ENCODE measurements at places on chromosomes 5 and 9. TPM values are rescaled to one million over a fixed set of nuclear protein-coding genes. Genes with fewer than 3 reads are reported as not detected.

BTNL8 gene
- 0.58 TPM for total RNA-seq

- no peak for DNase-seq
Measured at GRCh38 chr9:100222674-100223073, 123.6 kb downstream of the INVS start.

DNA sequence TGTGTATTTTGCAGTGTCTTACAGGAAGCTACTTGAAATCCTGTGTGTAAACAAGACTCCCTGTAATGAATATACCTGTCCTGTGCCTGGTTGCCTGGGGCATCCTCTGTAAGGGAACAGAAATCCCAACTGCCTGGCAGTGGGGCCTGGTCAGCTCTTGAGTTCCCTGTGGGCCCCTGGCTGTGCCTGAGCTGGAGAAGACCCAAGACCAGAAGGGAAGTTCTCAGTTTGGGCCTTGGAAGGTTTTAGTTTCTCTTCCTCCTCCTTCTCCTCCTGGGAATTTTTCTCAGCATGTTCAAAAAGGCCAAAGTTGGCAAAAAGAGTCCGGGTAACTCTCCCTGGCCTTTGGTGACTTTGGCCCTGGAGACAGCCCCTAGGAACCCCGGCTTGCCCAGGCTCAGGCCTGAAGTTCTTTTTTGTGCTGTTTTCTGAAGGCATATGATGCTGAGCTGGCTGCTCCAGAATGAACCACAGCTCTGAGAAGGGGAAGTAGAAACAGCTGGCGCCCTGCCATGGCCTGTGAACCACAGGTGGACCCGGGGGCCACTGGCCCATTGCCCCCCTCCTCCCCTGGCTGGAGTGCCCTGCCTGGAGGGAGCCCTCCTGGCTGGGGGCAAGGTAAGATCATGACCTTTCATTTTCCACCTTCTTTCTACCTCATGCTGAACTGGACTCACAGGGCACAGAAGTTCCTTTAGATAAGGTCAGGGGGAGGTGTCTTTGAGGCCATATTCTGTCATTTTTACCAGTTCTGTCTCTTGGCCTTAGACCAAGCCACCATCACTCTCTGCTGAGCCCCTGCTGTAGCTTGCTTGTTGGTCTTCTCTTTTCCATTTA is 5.8 kb downstream of the TMEM268 start:
- no peak for DNase-seq

DNA sequence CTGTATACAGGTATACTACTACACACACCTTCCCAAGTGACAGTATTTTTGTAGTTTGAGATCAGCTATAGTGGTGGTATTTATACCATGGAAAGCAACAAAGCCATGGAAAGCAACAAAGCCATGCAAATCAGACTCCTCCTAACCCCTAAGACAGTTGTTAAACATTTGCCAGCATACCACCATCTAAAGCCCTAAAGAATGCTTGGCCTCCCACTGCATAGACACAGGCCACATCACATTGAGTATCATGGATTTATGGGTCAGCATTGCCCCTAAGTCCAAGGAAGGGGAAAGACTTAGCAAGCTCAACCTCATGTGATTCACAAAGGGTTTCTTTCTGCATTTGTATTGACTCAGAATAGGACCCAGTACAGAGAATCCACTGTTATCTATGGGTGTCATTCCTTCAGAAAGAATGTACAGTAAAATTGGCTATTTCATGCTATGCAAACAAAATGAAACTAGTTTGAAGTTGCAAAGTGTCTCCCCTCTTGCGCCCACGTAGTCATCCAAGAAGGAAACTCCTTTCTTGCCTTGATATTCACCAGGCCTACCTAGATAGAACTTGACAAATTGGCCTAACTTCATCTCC is 70.4 kb upstream of the IQGAP2 start:
- DNase-seq, result no peak

DNA sequence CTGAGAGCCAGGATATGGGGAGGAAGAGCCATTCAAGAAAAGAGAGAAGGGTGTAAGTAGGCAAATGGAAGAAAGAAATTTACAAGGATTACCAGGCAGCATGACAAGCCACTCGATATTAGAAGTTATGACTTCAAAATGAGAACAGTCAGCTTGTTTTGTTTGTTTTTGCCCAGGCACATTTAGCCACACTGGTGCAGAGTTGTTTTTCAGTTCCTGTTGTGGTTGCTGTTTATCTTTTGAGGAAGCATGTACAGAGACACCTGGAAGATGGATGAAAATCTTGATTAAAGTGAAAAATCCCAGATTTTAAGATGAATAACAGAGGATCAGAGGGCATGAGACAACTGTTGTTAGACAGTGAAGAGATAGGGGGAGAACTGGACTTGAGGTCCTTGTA is 199.1 kb downstream of the MTRR start:
- DNase-seq, result no peak

DTWD2 gene
- total RNA-seq, result 10.0 TPM

COL23A1 gene
- total RNA-seq, result 1.8 TPM

- DNase-seq, result no peak
Measured at GRCh38 chr9:14127656-14128055, 186.3 kb downstream of the NFIB start.

ECSCR gene
- 7.9 TPM for total RNA-seq

GRCh38 chr5:118596255-118596654 is 392.1 kb downstream of the DTWD2 start:
- no peak for DNase-seq

TMEM8B gene
- total RNA-seq, result 27.0 TPM

HBEGF gene
- total RNA-seq, result 8.2 TPM
